ENCODE measurements at places on chromosomes 2 and 18. TPM values are rescaled to one million over a fixed set of nuclear protein-coding genes. Genes with fewer than 3 reads are reported as not detected.
A peak's percentile ranks its signal among the peaks of the same experiment; 100 is the strongest.

GRCh38 chr2:191650896-191651773 lies 26.8 kb upstream of the NABP1 start:
- H3K4me3 ChIP-seq, result no peak overlapping the region
- no peak for DNase-seq
- H3K36me3 ChIP-seq, result no peaks in the 10 kb centered on the region
- H3K4me1 ChIP-seq, result no peaks in the 10 kb centered on the region

The CCDC74B gene
- total RNA-seq, result 17.6 TPM

DNA sequence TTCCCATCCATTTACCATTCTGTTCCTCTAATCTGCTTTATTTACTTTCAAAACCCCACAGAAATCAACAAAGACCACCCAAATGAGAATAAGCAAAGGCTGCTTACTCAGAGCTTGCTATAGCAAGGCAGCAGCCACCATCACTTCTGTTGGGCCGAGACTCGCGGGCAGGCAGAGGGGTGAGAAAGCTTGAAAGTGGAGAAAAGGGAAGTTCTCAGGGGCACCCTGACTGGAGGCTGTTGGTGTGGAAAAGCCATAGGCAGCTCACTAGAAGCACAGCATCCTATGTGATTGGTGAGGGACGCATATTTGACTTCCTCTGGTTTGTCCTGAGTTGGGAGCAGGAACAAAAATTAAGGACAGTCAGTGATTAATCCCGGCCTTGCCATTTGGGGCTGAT lies 269.7 kb upstream of the THSD7B start:
- no peaks in the 10 kb centered on the region for H3K4me1 ChIP-seq
- H3K27me3 ChIP-seq, result no peaks in the 10 kb centered on the region
- no peak overlapping the region for H3K27ac ChIP-seq
- DNase-seq, result no peak

The GCG gene
- not detected for total RNA-seq

DNA sequence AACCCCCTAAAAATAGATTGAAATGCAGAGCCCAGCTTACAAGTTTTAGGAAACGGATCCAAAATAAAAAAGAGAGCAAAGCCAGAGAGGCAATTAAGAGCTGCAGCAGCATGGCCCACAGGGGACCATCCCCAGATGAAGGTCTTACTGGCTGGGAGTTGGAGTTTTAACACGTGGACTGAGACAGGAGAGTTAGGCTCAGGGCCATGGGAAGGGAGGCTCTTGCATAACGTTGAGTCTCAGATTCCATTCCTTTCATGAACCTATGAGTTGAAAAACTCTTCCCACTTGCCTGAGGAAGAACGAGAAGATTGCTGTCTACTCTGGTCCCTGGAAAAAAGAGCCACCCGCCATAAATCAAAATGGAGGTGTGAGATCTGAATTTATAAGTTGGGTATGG lies 101.8 kb upstream of the NDUFV2 start:
- no peaks in the 10 kb centered on the region for H3K27me3 ChIP-seq
- H3K4me3 ChIP-seq, result no peak overlapping the region
- no peak for DNase-seq
- no peaks in the 10 kb centered on the region for H3K4me1 ChIP-seq
- H3K36me3 ChIP-seq, result no peaks in the 10 kb centered on the region

DNA sequence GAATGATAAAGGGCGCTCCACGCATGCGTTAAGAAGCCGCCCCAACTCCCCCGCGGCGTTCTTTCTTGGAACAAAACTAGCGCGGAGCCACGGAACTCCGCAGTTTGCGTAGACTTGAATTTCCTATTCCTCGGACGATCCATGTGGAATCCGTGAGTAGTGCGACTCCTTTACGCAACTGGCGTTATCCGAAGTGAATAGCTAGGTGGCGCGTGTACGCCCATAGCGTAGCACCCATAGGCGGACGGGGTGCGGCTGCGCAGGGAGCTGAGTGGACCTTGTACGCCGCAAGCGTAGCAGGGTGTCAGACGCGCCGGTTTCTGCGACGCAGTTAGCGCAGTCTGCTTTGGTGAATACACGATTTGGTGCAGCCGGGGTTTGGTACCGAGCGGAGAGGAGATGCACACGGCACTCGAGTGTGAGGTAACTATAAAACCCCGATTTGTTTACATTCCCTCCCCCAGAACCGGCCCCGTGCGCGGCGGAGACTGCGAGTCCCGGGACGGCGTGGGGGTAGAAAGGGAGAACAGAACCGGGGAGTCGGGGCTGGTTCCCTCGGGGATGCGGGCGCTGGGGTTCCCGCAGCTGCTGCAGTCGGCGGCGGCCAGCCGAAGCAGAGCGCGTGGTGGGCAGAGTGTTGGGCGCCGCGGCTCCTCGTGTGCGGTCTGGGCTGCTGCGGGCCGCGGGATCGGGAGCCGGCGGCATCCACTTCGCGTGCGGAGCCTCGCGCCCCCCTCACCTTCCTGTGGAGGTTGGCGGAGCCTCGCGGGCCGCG lies at the start of gene SLC39A10:
Gene SLC39A10, plus strand, starts transcription at position 368 of the 775 bp plus-strand sequence. CDS start 22,817 bp downstream, outside the sequence.
- peak; percentile 99 for DNase-seq
- H3K27ac ChIP-seq, result peak within 1 kb of the TSS; percentile 96
- H3K4me3 ChIP-seq, result peak within 1 kb of the TSS; percentile 87
- no peaks in the 10 kb centered on the region for H3K4me1 ChIP-seq

The PPP1CB gene
- 161 TPM for total RNA-seq

DNA sequence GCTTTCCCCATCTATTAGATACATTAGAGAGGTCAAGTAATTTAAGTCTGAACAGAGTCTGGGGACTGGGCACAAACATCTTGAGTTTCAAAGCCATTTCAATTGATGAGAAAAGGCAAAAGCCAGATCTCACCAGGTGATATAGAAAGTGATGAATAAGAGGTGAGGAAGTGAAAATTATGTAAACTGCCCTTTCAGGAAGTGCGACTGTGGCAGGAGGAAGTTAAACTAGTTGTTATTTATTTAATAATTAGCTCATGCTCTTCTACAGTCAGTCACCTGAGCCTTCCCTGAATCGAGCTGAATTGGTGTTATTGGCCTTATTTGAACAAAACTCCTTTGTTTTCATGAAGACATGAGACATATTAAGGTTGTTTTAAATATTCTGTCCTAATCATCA lies 115.1 kb downstream of the CDH20 start:
- H3K27me3 ChIP-seq, result no peaks in the 10 kb centered on the region
- H3K27ac ChIP-seq, result no peak overlapping the region
- no peaks in the 10 kb centered on the region for H3K4me1 ChIP-seq
- H3K36me3 ChIP-seq, result no peaks in the 10 kb centered on the region
- H3K4me3 ChIP-seq, result no peak overlapping the region

DNA sequence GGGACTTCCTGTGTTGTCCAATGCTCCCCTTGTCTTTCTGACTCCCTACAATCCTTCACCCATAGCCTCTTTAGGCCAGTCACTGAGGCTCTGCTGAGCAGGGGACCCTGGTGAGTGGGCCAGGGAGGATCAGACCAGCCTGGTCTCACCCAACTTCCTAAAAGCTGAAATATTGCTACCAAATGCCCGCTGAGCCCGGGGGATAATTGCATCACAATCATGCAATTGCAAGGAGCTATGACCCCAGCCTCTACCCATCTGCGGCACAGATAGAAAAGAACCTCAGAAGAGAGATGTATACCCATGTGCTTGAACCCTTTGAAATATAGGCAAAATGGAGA lies 3.7 kb upstream of the SP100 start:
- peak overlapping the region; percentile 69 for H3K4me3 ChIP-seq
- no peak for DNase-seq
- H3K27me3 ChIP-seq, result no peaks in the 10 kb centered on the region
- H3K36me3 ChIP-seq, result no peaks in the 10 kb centered on the region
- H3K4me1 ChIP-seq, result peaks cover 21% of the 10 kb centered on the region
- H3K27ac ChIP-seq, result no peak overlapping the region

All from spinal cord (tissue), 10 donors.